Astrocyte of the cerebellum (primary cell): ENCODE measurements at places on chromosomes 2 and 18.

DNA sequence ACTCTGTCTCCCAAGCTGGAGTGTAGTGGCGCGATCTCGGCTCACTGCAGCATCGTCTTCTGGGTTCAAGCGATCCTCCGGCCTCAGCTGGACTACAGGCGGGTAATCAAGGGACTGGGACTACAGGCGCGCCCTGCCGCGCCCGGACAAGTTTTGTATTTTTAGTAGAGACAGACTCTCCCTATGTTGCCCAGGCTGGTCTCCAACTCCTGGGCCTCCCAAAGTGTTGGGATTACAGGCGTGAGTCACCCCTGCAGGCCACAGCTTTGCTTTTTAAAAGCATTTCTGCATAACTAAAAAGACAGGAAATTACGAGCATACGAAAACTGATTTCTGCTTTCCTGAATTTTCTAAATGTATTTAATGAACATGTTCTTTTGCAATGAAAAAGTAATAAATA, 916 bp upstream of the OSBPL1A start:
- DNase-seq, result peak; percentile 51

DNA sequence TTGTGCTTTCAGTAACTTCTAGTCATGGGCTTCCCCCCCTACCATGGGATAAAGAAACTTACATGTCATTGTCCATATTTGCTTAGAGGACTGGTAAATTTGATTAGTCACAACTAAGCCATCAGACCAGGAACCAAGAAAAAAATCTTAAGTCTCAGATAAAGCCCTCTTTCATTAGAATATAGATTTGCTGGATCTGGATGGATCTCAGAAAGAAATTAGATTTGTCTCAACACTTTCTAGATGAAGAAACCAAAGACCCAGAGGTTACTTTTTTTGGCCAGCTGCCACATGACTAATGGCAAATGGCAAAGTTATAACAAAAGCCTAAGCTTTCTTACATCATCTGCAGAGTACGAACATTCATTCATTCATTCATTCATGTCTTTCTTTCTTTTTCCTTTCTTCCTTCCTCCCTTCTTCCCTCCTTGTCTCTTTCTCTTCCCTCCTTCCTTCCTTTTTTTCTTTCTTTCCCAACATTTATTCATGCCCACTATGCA, 60.2 kb downstream of the CDCA7 start:
- peak; percentile 54 for DNase-seq

DNA sequence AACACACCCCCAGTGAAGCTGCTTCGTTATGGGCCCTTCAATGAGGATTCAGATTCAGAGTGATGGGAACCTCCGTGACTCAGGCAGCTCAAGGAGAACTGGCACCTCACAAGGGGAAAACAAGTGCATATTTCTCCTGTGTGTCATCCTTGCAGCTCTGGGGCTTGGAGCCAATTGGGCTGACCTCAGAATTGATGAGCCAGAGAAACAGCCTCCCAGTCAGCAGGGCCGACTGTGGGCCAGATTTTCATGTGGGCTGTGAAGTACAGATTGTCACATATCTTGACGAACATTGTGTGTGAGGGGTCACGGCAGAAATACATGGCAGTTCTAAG, 189.6 kb upstream of the SP5 start:
- peak; percentile 96 for DNase-seq

GRCh38 chr18:421247-422155, 79.0 kb downstream of the COLEC12 start:
- DNase-seq, result peak; percentile 71

GRCh38 chr2:159737917-159738296, 25.6 kb downstream of the MARCHF7 start:
- no peak for DNase-seq

- DNase-seq, result no peak
Measured at GRCh38 chr2:85787282-85787980, 33.6 kb downstream of the ATOH8 start.

DNA sequence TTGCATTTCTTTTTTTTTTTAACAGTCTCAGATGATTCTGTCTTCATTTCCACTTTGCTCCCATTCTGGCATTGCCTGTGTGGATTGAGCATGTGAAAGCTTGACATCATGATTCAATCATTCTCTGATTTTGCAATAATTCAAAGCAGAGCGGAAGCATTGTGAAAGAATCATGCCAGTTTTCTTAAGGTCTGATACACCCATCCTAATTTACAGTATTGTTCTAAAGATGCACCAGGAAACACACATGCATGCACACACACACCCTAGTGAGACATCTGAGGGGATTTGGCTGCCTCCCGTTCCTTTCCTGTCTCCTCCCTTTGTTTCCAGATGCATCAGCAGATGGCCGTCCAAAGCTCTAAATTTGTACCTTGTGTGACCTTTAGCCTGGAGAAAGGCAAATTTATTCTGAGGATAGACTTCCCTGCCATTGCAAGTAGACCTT, 97.3 kb downstream of the FMNL2 start:
- DNase-seq, result no peak

- no peak for DNase-seq
Measured at GRCh38 chr2:215571689-215572088, 135.8 kb upstream of the FN1 start.

DNA sequence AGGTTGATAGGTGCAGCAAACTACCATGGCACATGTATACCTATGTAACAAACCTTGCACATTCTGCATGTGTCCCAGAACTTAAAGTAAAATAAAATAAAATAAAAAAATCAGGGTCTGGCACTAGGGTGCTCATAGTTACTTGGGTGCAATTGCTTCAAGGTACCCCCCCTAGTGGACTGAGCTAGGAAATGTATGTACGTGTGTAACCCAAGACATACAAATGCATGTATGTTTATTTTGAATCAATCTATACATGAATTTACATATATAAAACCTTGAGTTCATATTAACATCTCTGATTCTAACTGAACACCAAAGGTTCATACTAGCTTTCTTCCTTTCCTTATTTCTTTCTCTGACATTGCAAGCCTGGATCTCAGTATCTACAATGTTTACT, 51.5 kb downstream of the USP37 start:
- no peak for DNase-seq

DNA sequence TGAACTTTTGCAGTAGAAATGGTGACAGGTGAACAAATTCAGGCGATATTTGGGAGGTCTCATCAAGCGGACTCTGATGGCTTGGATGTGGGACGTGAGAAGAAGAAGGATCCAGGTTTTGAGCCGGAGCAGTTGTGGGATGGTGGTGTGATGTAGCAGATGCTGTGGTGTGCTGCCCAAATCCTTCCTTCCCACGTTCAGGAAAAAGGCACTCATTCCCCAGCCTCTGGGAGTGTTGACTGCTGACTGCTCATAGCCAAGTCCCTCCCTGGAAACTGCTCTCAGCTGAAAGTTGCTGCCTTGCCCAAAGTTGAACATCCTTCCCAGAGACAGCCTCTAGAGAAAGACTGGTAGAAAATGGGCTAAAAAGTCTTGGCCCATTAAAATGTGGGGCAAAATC, 890.3 kb upstream of the ACVR2A start:
- no peak for DNase-seq

DNA sequence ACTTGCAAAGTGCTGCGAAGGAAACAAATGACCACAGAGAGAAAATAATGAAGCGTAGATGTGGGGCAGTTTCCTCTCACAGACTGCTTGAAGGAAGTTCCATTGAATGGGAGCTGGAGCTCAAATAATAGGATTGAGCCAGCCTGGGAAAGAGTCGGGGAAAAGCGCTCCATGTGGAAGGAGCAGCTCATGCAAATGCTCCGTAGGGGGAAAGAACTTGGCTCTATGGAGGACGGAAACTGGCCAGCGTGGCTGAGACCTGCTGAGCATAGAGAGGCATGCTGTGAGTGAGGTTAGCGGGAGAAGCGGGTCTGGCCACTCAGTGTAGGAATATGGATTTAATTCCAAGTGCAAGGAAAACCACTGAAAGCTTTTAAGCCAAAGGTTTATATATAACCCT, 28.6 kb upstream of the VIT start:
- DNase-seq, result peak; percentile 53

DNA sequence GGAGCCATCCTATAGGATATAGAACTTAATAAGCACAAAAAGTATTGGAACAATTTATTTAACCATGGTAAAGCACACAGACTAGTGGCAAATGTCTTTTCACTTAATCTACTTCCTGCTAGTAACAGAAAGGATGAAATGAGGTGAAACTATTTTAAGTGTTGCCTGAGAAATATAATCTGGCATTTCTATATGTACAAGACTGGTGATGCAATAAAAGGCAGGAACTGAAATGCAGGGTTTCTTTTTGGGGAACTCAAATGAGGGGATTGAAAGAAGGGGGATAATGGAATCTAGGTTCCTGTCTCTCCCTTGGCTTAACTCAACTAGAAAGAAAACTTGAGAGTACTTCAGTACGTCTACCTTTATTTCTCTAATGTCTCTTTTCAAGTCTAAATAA, 122.3 kb downstream of the MEMO1 start:
- no peak for DNase-seq

- no peak for DNase-seq
Measured at GRCh38 chr2:11681722-11682589, 12.0 kb upstream of the NTSR2 start.

- DNase-seq, result no peak
Measured at GRCh38 chr2:182416191-182416590, 10.6 kb downstream of the PDE1A start.

DNA sequence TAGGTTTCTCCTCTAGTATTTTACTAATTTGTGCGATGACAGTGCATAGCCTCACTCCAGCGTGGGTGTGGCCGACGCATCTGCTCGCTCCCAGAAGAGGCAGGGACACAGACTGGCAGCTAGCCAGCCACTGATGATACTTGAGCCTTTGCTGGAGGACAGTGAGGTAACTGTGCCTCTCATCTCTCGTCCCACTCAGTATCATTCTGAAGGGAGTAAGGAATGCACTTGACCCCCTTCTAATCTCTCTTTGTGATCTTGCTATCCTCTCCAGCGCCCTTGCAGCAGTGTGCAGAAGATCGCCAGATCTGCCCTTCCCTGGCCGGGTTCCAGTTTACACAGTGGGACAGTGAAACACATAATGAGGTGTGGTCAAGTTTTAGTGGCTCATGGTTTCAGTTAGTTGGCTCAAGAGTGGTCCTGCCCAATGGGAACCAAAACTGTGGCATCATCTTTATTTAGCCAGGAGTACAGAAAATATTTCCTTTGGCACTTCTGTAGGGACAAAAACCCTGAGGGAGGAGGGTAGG, 17.5 kb downstream of the NCAPH start:
- peak; percentile 18 for DNase-seq
